ENCODE measurements at places on chromosomes 7 and 10.

DNA sequence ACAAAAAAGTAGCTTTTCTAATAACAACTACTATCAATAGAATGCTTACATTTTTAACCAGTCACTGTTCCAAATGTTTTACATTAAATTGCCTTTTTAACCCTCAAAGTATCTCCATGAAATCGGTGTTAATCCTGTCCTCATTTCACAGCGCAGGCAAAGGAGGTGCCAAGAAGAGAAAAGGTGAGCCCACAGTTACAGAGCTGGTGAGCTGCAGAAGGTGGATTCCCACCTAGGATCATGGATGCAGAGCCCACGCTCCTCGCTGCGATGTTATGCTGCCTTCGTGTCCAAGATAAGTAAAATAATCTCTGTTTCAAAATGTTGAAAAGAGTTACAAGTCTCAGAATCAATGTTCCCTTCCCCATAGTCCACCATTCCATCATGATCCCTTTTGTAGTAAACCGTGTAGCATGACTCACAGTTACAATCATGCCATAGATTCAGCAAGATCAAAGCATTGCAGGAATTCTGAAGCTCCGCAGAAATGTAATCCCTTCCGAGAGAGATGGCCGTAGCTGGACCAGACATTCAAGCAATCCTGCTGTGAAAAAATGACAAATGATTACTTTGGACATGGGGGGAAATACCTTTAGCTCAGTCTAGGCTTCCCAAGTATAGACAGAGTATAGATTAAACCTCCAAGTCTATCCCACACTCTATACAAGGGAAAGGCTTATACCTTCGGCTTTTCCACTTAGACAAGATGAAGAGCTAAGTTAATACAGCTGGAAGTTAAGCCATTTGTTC, 394.7 kb upstream of the AKR1E2 start:
- DNase-seq = no peak

- no peak for DNase-seq
Measured at GRCh38 chr10:112122827-112123226, 60.7 kb downstream of the GPAM start.

GRCh38 chr7:80472491-80473200, 39.2 kb downstream of the GNAT3 start:
- DNase-seq = no peak

DNA sequence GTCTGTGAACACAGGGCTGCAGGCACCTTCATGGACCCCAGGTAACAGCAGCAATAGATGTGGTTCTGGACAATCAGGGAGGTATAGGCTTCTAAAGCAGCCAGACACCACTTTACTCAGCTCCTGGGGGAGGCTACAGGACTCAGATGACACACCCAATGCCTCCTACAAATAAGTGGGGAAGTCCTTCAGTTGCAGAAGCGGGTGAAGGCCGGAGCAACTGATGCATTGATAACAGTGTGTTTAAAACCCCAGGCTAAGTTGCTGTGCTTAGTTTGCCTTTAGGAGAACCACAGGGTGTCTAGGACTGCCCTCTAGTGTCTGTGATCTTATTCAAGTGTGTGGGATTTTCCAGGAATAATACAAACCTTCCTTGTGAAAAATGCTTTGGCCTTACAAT, 5.9 kb upstream of the ITGA8 start:
- peak; percentile 26 for DNase-seq

GRCh38 chr10:67696029-67696428, at the start of gene CTNNA3:
TSS of gene CTNNA3 (minus strand) at chr10:67696195.
- DNase-seq = no peak

DNA sequence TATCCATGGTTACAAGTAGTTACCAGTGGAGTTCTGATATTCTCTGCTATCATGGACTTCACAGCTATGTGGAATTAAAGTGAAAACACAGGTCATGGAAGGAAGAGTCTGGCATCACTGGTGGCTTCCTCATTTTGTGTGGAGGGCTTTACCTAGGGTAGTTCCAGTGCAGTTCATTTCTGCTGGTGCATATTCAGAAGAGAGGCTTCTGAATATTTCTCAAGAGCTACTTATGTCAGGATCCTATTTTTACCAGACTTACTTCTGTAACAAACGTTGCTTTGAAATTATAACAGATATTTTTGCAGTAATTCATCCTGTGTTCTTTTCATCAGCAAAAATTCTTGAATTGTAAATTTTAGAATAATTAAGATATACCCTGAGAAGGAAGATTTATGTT, 236.5 kb upstream of the NPSR1 start:
- no peak for DNase-seq

GRCh38 chr7:74190259-74190658, 16.1 kb downstream of the EIF4H start:
- no peak for DNase-seq

DNA sequence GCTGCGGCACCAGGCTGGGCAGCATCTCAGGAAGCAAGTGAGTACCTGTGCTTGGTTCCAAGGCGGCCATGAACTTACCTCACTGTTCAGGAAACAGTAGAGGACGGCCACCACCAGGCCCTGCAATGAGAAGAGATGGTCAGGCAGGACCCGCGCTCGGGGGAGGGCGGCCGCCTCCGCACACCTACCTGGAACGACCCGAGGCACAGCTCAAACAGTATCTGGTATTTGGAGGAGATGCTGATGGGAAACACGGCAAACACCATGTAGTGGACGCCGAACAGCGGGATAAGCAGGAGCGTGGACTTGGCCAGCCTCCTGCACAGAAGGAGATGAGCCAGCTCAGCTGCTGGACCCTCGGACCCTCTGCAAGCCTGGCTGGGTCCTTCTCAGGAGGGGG, 112.9 kb downstream of the VIPR2 start:
- DNase-seq = no peak

DNA sequence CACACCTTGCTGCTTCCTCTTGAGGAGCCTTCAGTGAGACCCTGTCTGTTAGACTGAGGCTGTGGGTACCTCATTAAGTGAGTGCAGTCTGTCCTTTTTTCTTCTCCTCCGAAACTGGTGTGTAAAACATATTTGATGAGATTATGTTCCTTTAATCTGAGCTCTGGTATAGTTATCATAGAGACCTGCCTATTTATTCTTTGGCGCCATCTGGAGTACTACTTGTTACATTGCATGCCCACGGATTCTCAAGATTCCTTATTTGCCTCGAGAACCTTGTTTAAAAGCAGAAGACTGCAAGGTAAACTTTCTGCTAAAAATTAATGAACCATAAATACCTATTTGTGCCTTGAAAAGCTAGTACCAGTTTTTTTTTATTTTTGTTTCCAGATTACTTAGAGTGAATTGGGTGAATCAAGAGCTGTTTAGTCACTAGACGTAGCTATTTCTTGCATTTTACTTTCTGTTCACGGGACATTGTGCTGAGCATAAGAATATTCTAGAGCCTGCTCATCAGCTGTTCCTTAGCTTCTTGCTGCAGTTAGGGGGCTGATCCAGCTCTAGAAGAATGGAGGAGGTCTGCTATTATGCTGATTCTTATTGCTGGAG, 16.9 kb upstream of the STMP1 start:
- no peak for DNase-seq

GRCh38 chr7:117652943-117653680, 173.3 kb downstream of the CFTR start:
- DNase-seq = no peak

GRCh38 chr7:6649241-6649961, 12.3 kb downstream of the ZNF316 start:
- DNase-seq = no peak

DNA sequence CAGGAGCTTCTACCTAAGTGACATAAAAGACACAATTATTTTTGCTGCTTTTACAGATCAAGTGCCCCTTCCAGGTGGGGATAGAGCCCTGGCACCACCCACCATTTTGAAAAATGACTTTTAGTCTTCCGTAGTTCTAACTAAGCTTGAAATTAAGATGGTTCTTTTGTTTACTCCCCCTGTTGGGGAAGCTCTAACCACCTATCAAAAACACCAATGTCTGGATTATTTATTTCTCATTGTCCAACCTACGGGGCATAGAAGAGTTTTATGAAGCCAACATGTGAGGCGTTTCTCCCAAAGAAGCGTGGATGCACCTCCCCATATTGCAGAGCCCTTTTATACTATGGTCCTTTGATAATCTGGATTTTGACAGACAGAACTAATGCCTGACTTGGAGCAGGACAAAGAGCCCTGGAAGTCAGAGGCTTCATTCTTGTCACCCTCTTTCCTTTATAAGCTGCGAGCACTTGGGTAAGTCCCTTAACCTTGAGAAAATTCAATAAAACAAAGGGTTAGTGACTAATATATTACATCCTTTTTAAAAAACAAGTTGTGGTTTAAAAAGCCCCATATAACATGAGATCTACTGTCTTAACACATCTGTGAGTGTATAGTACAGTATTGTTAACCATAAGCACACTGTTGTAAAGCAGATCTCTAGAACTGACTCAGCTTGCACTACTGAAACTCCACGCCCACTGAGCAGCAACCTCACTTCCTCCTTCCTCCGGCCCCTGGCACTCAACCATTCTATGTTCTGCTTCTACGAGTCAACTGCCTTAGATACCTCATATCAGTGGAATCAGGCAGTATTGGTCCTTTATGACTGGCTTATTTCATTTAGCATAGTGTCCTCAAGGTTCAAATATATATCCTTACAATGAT, 67.5 kb downstream of the ATXN7L1 start:
- peak; percentile 51 for DNase-seq

GRCh38 chr10:71726580-71727104, 7.1 kb upstream of the C10orf105 start:
- DNase-seq = no peak

- no peak for DNase-seq
Measured at GRCh38 chr7:120724448-120724847, 133.5 kb downstream of the TSPAN12 start.

DNA sequence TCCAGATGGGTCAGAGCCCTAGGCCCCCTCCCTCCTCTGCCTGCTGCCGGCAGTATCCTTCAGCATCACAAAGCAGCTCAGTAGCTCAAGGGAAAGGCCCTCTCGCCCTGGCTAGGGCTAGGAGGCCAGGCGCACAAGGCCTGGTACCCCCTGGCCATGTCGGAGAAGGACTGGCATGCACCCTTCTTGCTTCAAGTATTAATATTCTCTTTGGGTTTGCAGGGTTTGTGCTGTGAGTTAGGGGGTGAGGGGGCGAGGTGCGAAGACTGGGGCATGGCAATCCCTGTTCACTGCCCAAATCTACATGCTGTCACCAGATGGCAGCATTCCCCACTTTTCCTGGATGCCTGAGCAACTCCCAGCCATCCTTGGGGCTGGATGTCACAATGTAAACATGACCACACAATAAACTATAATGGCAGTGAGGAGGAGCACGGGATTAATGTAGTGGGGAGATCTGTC, 105.2 kb downstream of the NEURL1 start:
- peak; percentile 92 for DNase-seq

GRCh38 chr10:78225594-78225993, 191.9 kb downstream of the RPS24 start:
- DNase-seq = no peak

- no peak for DNase-seq
Measured at GRCh38 chr10:34473174-34474008, 341.7 kb downstream of the PARD3 start.

- no peak for DNase-seq
Measured at GRCh38 chr10:19961076-19962053, 145.1 kb downstream of the PLXDC2 start.

DNA sequence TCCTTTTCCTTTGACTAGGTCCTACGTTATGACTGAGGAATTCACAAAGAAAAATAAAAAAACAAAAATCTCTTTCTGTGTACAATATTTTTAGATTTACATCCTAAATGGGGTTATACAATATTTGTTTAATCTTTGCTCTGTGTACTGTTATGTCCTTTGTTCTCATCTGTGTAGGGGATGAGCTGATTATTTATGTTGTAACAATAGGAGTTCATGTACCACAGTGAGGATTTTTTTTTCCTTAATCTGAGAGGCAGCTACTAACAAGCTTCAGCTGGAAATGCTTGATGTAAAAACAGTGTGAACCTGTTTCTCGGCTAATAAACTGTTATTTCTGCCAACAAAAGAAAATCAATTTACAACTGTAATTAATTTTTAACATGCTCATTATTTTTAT, 58.0 kb downstream of the ORC5 start:
- no peak for DNase-seq

- DNase-seq = no peak
Measured at GRCh38 chr10:128049226-128050120, 76.8 kb downstream of the MKI67 start.

DNA sequence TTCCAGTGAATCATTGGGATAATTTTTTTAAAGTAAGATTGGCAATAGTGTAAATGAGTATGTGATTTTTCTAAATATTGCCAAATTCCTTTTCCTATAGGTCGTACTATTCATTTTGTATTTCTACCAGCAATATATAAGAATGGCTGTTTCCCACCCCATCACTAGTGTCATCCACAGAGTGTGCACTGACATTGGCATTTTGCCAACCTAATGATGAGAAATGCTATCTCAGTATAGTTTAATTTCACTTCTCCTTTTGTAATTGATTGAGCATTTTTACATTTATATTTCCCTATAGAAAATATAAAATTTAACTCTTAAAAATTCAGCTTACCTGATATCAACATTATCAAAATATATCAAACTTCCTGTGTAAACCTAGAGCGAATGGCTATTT, 17.6 kb upstream of the TMEM26 start:
- DNase-seq = no peak

- no peak for DNase-seq
Measured at GRCh38 chr10:108290823-108291222, 1126.3 kb upstream of the SORCS1 start.

- no peak for DNase-seq
Measured at GRCh38 chr10:11154849-11155498, 137.3 kb downstream of the CELF2 start.

- DNase-seq = peak; percentile 54
Measured at GRCh38 chr10:79066411-79067240, 2.1 kb upstream of the ZMIZ1 start.

DNA sequence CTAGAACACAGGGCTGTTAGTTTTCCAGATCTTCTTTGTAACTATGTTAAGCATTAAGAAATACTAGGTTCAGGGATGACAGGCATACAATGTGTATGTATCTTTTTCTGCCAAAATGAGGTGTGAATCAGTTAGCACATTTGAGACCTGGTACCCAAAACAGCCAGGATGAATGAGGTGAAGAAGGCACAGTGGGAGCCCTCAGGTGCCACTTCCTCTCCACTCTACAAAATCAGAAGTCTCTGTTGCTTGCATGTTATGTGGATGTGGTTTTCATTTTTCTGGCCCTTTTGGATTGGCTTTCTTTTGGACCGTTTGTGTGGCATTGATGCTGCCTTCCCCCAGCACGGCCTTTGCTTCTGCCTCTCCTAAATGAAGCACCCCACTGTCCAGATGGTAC, 15.4 kb upstream of the TBXAS1 start:
- DNase-seq = no peak
